MV-4-11 (cell line): ENCODE measurements at places on chromosomes 6 and 20.
A peak's percentile ranks its signal among the peaks of the same experiment; 100 is the strongest.

DNA sequence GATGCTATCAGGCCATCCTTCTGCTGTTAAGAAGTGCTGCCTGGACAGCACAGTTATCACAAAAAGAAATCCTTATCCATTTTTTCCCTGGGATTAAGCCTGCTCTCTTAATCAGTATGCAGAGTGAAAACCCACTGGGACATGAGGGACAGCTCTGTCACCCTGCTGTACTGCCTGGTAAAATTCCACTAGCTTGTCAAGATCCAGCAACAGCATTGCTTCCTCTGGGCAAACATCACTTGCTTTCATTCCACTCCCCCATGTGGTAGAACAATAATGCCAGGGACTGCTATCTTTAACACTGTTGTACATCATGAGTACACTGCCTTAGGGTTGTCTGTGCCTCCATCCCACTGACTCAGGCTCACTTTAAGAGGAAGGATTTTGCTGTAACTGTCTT, 331.3 kb downstream of the KIF16B start:
- no peak for DNase-seq

- DNase-seq, result no peak
These were observed 280.6 kb upstream of the SULF2 start for GRCh38 chr20:48065833-48066232.

DNA sequence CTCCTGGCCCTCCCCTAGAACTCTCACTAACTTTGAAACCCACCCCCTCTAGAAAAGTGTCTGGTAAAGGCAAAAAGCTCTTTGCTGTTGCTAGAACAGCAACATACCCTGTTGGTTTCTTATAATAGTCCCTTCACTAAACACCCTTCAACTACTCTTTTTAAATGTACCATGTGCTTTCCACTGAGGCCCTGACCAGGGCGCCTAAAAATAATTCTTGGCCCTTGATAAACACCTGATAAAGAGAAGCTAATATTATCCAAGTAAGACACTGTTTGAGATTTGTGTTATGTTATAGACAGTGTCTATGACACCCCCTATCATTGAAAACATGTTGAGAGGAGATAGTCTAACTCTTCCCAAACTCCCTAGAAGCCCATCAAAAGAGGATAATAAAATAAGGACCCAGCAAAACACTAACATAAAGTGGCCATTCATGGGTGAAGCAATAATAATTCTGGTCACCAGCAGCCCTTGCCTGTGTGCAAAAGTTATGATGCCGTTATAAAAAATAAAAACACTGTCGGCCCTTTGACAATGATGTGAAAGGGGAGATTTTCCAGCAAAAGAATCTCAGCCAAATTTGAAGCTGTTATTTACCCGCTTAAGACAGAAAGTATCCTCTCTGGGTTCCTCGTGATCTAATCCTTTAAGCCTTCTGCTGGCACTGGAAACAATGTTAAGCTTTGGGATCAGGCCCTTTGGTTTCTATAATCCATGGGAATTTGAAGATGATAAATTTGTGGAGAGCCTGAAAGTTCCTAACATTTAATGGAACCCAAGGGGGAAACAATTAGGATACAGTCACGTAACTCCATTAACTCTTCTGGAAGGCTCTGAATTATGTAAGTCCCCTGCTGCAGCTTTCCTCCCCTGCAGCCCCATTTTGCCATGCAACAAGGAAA, 122.6 kb upstream of the PLCB4 start:
- no peak for DNase-seq

DNA sequence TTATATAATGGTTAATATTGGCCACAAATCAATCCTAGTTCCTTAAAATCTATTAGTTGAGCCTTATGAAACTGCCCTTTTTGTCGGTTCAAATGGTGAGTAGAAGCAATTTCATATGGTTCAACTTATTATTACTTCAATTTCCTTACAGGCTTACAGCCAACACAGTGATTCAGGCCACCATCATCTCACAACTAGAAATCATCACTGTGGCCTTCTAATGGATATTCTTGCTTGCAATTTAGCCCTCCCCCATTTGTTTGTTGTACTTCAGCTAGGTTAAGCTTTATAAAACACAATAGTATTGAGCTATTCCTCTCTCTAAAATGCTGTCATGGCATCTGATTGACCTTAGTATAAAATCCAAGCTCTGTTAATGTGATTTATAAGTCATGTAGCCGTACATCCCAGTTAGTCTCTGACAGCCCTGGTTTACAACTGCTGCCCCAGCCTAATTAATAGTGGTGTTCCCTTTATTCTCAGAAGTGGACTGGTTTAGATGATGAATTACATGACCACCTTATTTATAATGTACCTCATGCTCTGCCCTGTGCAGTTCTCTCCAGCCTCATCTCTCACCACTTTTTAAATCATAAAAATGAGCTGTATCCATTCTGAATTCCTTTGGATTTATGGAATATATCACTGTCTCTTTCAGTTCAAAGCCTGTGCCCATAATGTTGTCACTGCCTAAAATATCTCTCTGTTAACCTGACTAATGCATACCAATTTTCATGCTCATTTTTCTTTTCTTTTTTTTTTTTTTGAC, 36.7 kb downstream of the LAMA2 start:
- no peak for DNase-seq

GRCh38 chr6:136014454-136015437, 163.2 kb downstream of the PDE7B start:
- no peak for DNase-seq

GRCh38 chr20:50054626-50055511, 58.1 kb downstream of the UBE2V1 start:
- DNase-seq, result no peak

DNA sequence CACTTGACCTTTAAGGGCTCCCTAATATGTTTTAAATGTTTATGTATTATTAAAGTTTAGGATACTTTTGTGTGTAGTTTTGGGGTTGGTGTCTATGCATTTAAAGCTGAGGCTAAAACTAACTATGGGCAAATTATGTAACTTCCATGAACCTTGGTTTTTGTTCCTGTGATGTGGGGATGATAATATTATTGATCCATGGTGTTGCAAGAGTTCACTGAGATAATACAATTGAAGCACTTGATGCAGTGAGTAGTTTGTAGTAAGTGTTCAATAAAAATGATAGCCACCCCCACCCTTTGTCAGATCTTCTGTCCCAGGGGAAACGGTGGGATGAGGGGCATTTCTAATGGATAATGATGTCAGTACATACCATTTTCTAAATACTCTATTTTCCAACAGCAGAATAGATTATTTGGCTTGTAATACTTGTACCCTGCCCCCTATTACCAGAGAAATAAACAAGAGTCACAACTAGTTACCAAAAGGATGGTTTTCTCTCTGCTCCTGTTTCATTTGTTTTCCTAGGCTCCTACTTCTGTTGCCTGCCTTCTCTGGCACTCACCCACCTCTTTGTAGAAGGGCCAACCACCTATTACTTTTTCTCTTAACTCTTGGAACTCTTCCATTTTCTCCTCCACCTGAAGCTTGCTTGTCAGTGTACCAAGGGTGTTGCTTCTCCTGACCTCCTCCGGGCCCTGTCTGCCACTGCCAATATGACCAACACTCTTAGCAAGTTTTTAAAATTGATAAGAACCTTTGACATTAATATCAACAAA, 97.9 kb downstream of the RCAN2 start:
- no peak for DNase-seq

DNA sequence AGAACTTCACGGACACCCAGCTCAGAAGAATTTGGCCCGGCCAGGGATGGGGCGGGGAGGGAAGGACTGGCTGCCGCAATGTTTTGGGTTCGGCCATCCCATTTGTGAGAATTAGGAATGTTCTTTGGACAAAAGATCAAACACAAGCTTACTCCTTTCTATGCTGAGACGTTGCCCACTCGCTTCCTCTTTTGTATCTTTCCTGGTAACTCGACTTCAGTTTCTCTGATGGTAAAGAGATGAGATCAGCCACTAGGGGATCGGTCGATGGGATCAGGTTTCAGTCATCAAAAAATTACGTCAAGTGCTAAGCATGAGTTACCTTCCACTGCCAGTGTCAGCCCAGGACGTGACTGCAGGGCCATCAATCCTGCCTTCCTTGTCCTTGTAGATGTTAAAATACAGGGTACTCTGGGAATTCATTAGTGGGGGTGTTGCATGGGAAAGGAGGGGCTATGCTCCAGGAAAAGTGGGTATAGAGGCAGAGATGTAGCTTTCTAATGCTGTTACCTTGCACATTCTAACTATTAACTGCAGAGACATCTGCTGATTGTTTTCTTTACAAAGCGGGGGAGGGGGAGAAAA, 190.2 kb downstream of the TSHZ2 start:
- peak; percentile 49 for DNase-seq

- no peak for DNase-seq
These were observed 14.0 kb upstream of the EXOC2 start for GRCh38 chr6:706819-707381.
